Fibroblast of skin of scalp (primary cell): ENCODE measurements at places on chromosomes 5 and 9.
A peak's percentile ranks its signal among the peaks of the same experiment; 100 is the strongest.

- DNase-seq = no peak
Measured at GRCh38 chr9:120919843-120920805, 6.5 kb downstream of the TRAF1 start.

- peak; percentile 25 for DNase-seq
Measured at GRCh38 chr5:163565931-163566608, 60.7 kb downstream of the MAT2B start.

DNA sequence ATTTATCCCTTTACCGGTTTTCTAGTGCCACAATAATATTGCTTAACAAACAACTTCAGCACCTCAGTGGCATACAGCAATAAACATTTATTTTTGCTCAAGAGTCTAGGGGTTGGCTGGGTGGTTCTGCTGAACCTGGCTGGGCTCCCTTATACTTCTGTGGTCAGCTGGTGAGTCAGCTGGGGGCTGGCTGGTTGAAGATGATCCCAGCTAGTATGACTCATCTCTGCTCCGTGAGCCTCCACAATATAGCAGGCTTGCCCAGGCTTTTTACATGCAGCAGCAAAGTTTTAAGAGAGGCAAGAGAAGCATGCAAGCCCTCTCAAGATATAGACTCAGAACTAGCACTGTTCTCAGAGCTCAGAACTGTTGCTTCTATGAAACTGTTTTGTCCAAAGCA is 523.5 kb upstream of the CLINT1 start:
- peak; percentile 97 for DNase-seq

DNA sequence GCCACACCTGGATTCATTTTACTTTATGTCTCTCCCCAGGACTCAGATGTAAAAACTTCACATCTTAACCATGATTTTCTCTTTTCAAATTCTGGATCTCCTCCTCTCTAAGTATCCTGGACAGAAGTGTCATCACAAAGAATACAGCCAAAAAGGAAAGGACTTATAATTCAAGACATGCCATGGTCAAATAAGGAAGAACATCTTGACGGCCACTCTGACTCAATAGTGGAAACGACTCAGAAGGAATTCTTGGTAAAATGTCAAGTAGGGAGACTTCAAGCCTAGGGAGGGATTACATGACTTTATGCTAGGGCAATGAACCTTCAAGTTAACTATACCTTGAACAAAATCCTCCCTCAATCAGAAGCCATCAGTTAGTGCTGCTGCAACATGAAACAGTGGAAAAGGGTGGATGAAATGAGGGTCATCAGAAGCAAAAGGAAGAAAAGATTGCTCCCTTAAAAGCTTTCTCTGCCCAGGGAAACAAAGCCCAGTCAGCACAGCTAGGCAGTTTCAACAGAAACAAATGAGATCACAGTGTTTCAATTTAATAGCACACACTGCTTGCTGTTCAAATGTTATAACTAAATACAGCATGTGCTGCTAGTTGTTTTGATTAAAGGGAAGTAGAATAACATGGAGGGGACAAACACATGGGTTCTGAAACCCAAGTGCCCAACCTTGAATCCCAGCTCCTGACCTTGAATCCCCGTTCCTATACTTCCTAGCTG is 101.4 kb downstream of the LPAR1 start:
- peak; percentile 98 for DNase-seq

DNA sequence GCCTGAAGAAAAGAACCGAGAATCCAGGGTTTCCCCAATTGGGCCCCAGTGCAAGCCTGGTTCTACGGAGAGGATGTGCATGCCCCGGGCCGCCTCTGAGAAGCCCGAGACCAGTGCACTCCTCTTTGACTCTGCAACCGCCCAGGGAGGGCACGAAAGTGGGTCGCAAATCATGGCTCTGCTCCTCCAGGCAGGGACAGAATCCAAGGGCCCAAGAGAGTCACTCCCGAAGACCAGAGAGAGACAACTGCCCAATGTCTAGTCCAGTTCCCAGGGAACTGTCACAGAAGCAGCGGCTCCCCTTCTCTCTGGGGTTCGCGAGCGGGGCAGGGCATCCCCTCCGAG is 107.8 kb downstream of the PSD2 start:
- DNase-seq = no peak
